Right renal pelvis (tissue), 4 donors: ENCODE measurements at places on chromosomes 2 and 18.

- DNase-seq, result no peak
Observed at GRCh38 chr2:199392363-199392762, 65.4 kb downstream of the SATB2 start.

GRCh38 chr18:79697976-79698375, 18.4 kb downstream of the CTDP1 start:
- no peak for DNase-seq

- no peak for DNase-seq
Observed at GRCh38 chr2:68612765-68613519, 30.4 kb upstream of the PROKR1 start.

DNA sequence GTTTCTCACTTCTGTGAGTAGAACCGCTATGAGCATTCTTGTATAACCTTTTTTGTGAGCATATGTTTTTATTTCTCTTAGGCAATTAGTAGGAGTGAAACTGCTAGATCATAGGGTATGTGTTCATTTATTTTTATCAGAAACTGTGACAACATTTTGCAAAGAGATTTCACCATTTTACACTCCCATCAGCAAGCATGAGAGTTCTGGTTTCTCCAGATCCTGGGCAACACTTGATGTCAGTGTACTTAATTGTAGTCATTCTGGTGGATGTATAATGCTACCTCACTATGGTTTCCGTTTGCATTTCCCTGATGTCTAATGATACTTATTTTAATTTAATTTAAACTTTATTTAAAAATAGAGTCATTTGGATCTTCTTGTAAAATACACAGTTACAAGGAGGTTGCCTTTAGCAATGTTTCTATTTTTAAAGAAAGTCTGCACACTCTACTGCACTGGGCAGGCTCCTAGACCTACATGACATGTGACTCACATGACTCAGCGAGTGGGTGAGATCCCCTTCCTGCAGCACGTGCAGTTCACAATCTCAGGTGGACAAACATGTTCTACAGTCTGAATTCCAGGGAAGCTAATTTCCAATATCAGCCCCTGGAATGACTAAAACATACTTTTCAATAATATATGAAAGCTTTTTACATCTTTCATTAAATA, 127.0 kb upstream of the BCL2L11 start:
- DNase-seq, result no peak

DNA sequence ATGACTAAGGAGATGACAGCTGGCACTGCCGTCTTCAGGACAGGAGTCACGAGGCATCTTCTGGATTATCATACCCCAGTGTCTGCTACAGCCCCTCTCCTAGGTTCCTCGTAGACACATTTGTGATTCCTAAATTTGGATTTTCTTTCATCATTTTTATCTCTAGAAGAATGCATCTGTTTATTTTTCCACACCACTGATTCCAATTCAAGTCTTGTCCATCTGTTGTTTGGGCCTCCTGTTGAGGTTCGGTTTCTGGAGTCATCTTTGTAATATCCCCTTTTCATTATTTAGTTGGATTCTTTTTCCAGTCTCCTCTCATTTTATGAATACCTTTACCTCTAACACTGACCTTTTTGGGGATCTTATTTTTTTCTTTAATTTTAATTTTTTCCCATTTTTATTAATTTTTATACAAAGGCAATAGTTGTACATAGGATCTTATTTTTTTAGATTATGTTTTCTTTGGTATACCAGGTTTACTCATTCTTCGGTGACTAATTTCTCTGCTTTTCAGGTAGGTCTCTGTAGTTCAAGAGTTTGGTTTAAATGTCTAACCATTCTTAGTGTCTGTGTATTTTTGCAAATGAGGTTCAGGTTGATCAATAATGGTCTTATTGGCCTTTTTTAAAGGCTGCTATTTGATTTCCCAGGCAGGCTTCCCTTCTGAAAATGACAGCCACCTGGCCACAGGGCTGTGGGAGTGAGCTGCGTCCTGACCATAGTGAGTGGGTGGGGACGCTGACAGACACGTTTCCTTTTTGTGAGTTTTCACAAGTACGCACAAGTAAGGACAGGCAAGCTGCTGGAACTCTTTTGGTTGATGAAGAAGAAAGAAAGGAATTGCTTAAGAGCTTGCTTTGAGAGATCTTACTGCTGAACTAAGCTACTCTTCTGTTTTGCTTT, 34.5 kb downstream of the FARP2 start:
- DNase-seq, result no peak

- no peak for DNase-seq
Observed at GRCh38 chr2:109200616-109201464, 71.8 kb downstream of the SH3RF3 start.

DNA sequence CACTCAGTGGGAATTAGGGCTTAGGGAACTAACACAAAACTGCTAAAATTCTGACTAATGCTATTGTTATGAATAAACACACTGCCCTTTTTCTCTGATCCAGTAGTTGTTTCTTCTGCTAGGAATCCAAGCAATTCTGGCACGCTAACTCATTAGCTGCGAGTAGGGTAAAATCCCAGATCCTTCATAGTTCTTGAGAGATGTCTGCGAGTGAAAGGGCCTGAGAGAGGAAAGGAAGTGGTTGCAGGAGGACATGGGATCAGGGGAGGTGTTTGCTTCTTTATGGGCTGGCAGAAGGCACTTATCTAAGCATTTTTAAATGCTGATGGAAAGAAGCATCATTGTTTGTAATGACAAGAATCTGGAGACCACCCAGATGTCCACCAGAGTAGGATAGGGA, 9.4 kb downstream of the MAP3K19 start:
- no peak for DNase-seq

DNA sequence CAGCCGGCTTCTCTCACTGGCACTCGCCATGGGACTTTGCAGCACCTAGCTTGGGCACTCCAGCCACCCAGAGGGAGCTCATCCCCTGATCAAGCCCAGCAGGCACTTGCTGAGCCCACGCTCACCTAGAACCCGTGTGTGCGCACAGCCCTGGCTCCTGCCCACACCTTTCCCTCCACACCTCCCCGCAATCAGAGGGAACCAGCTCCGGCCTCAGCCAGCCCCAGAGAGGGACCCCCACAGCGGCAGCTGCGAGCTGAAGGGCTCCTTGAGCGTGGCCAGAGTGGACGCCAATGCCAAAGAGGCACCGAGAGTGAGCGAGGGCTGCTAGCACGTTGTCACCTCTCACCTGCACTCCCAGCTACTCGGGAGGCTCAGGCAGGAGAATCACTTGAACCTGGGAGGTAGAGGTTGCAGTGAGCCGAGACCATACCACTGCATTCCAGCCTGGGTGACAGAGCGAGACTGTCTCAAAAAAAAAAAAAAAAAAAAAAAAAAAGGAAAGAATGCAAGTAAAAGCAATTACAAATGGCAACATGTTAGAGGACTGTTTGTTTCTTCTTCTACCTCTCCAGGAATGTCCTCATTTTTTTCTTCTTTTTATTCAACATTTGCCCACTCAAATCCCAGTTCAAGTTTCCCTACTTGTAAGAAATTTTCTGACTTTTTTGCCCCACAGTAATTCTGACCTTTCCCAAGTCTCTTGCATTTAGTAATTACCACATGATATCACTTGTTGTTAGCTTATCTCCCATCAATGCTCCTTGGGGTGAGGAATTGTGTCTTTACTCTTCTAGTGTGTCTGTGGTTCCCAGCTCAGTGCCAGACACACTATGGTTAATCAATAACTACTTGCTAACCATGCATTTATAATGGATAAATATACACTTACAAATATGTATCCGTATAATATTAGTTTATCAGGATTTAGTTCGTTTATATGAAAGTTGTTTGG, 40.6 kb upstream of the ST3GAL5 start:
- DNase-seq, result no peak

DNA sequence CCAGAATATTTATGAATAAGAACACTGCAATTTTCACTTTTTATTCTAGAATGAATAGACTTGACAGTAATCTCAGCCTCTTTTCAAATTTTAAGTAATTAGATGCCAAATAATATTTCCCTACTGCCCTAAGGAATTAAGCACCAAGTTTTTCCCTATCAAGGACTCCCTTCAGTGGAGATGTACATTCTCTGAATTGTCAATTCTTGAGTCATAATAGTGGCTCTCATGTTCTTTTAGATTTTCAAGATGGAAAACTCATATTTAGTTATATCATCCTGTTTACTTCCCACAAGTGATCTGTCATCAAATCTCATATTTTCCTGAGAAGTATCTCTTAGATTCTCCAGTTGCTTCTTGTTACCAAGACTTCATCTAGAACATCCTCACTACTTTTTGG, 1248.9 kb upstream of the CHAC2 start:
- no peak for DNase-seq
